ENCODE measurements at places on chromosomes 16 and 17.
A peak's percentile ranks its signal among the peaks of the same experiment; 100 is the strongest.

- DNase-seq: no peak
Observed at GRCh38 chr17:78589885-78590284, 12.7 kb upstream of the DNAH17 start.

GRCh38 chr17:5838661-5839300 lies 231.4 kb upstream of the WSCD1 start:
- DNase-seq: no peak

GRCh38 chr17:40813804-40814203 lies 8.6 kb downstream of the KRT10 start:
- DNase-seq: no peak

DNA sequence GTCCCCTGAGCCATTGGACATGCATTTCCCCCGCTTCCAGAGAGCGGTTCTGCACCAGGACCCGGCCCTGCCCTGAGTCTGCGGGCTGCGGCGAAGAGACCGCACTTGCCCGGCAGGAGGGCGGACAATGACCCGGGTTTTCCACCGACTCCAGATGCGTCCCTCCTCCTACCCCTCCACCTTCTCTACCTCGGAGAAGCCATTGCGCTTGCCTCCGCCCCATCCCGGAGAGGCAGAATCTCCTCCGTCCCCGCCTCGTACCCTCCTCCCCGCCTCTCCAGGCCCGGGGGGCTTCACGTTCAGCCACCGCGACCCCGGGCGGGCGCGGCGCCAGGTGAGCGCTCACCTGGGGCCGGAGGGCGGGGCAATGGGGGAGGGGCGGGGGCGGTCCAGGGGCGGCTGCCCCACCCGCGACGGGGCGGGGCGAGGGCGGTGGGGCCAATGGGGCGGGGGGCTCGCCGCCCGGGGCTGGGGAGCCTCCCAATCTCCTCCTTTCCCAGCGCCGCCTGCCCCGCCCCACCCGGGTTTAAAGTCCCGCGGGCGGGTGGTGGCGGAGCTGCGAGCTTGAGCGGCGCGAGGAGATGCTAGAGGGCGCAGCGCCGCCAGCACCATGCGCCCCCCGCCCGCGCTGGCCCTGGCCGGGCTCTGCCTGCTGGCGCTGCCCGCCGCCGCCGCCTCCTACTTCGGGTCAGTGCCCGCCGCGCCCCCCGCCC lies at the start of gene WNT9B:
WNT9B (plus strand) TSS at position 555 of the 713 bp plus-strand sequence; CDS start at position 611, 56 bp downstream.
- DNase-seq: no peak

DNA sequence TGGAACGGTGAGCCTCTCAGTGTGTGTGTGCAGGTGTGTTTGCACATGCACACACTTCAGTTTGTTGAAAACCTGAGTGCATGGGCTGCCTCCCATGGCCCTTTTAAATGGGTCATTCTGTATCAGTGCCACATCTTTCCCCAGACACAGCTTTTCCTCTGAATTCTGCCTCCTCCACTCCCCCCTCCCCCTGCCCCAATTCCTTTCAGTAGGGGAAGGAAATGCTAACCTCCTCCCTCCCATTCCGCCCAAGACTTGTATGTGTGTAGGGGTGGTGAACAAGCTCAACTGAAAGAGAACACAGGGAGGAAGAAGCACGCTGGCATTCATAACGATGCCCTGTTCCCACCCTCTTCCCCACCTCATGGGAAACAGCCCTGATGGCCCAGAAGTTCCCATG lies 34.3 kb downstream of the C17orf75 start:
- DNase-seq: no peak

GRCh38 chr16:3021449-3022207 lies 1.5 kb downstream of the TNFRSF12A start:
- DNase-seq: peak; percentile 73

- no peak for DNase-seq
Observed at GRCh38 chr17:60545465-60546191, 19.6 kb upstream of the APPBP2 start.

DNA sequence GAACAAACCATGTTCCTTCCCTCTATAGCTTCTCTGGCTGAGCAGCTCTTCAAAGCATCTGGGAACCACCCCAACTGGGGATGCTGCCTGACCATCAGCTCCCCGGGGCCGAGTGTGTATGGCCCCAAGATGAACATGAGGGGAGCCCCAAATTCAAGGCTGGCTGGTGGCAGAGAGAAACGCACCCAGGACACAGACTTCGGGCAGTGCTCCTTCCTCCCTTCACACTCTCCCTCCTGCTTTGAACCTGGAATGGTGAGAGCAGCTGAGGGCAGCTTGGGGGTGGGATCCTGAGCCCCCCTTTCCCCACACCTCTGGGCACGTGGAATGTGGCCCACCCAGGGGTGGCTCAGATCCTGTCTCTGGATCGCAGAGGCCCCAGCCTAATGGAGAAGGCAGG lies 17.2 kb downstream of the TLE7 start:
- DNase-seq: no peak

- DNase-seq: no peak
Observed at GRCh38 chr16:31335431-31335830, 19.5 kb upstream of the ITGAX start.

GRCh38 chr17:72556944-72557826 lies 436.4 kb downstream of the SOX9 start:
- DNase-seq: peak; percentile 13

DNA sequence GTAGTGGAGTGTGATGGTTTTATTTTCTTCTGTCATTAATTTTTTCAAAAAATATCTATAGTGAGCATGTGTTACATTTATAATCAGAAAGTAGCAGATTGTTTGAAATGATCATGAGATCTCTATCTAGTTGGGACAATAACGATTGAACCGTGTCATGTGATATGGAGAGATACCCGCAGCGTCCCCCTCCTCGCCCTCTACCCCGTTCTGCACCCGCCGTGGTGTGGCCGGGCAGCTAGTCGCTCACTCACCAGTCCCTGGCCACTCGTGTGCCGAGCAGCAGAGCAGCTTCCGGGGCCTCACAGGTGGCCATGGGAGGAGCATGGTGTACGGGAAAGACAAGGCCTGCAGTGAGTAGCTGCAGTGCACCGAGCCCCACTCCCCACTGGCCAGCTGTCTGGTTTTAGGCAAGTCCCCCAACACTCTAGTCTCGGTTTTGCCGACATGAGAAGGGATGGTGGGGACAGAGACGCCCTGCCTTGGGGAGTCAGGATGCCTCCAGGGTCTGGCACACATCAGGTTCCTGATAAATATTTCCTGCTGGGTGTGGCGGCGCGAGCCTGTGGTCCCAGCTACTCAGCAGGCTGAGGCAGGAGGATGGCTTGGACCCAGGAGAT lies 15.3 kb downstream of the MLYCD start:
- no peak for DNase-seq

GRCh38 chr17:6303664-6304063 lies 131.3 kb downstream of the AIPL1 start:
- no peak for DNase-seq

- DNase-seq: no peak
Observed at GRCh38 chr16:83171396-83171795, 544.6 kb downstream of the CDH13 start.

DNA sequence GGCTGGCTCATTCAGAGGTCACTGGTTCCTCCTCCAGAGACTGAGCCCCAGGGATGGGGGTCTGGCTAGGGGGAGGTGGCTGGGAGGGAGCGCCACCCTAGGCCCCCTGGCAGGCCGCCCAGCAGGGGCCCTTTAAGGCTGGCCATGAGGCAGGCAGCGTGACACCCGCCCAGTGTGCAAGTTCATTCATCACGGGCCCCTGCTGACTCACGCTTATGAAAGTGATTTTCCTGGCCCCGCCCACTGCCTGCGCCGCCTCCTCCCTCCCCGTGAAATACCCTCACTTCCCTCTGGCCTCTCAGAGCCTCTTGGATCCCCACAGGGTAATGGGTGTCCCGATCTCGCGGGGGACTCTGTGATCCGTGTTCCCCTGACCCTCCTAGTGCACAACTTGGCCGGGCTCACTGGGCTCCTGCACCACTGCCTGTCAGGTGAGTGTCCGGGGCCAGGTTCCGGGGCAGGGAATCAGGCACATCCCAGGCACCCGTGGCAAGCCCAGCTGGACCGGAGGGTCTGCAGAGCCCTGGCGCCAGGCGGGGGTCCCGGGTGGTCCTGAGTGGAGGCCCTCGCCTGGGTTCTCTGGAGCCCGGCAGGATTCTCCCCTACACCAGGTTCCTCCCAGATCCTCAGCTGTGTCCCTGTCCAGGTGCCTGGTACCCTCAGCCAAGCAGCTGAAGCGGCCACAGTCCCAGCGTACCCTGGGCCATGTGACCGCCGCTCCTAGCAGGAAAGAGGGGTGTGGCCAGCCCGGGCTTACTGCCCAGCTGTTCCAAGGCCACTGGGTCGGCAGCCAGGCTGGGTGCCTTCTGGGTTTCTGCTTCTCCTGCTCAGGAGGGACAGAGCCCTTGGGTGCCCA lies at the start of gene OSGIN1:
OSGIN1 (plus strand) TSS at position 301 of the 856 bp plus-strand sequence. CDS start 4,432 bp downstream, outside the sequence.
- DNase-seq: peak; percentile 36

GRCh38 chr16:17408955-17409441 lies 61.8 kb downstream of the XYLT1 start:
- DNase-seq: no peak

DNA sequence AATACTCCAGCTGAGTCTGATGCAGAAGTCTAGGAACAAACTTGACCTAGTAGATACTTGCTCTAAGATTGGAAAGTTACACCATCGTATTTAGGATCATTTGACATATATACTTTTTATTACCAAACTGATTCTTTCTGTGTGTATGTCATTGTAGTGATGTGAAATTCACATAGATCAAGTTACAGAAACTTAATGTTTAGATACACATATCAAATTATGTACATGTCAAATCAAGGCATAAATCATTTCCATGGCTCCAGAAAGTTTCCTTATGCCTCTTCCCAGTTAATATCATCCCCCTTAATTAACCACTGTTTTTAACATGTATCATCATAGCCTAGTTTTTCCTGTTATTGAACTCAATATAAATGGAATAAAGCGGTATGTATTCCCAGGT lies 292.0 kb upstream of the CDH11 start:
- no peak for DNase-seq

DNA sequence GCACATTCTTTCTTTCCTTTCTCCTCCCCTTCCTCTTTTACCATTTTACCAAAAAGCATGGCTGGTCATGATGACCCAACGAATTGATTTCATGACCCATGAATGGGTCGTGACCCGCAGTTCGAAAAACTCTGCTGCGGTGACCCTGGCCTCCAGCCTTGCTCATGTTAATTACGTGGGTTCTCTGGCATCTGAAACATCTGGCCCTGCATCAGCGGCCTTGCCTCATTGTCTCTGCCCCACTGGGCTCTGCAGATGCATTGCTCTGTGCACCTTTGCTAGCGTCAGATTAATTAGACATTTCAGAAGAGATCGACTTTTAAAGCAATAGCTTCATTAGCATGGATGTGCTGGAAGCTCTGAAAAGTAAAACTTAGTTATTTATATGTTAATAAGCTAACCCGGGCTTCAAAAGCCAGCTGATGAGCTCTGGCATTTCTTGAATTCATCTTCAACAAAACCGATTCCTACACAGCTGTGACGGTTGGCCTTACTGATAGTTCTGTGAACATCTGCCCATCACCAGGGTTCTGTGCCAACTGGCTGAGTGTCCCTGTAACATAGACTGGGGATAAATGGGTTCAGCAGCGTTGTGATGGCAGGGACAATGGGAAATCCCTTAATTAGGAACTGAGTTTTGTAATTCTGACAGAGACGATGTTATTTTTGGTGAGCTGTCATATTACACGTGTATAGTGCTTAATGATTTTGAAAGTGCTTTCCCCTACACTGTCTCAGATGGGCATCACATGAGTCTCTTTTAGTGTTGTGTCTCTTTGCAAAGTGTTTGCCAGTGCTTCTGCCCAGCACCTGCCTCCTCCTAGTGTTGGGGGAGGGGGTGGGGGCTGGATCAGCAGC lies 225.9 kb upstream of the EEF2KMT start:
- no peak for DNase-seq

GRCh38 chr16:10791048-10791447 lies 27.5 kb downstream of the TVP23A start:
- no peak for DNase-seq

DNA sequence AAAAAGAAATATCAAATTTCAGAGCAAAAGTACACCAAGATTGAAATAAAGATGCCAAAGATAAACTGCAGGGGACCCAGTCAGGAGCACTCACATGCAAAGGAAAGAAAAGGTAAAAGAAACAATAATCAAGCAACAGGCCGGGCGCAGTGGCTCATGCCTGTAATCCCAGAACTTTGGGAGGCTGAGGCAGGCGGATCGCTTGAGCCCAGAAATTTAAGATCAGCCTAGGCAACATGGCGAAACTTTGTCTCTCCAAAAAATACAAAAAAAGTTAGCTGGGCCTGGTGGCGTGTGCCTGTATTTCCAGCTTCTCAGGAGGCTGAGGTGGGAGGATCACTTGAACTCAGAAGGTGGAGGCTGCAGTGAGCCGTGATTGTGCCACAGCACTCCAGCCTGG lies 107.6 kb upstream of the SMURF2 start:
- DNase-seq: no peak

GRCh38 chr17:75679706-75680211 lies 12.6 kb downstream of the SAP30BP start:
- DNase-seq: no peak

DNA sequence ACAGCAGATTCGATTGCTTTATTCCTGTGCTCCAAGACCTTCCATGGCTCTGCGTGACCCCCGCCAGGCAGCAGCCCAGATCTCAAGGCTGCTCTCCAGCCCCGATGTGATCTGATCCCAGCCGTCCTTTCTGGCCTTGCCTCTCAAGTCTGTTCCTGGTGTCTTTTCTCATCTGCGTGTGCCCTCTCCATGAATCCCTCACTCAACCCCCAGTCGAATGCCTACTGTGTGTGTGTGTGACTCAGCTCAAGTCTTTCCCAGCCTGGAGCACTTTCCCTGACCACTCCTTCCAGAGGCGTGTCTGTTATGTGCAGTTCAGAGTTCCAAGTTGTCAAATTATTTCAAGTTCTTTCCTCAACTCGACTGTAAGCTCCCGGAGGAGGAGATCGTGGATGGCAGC lies 64.0 kb downstream of the MRM1 start:
- DNase-seq: no peak

- no peak for DNase-seq
Observed at GRCh38 chr16:24430954-24431760, 108.2 kb upstream of the RBBP6 start.

- DNase-seq: no peak
Observed at GRCh38 chr17:29205047-29205446, 24.8 kb upstream of the MYO18A start.

- no peak for DNase-seq
Observed at GRCh38 chr16:68252383-68252782, 7.2 kb downstream of the PLA2G15 start.

- no peak for DNase-seq
Observed at GRCh38 chr17:7840441-7840840, 6.4 kb downstream of the KDM6B start.

GRCh38 chr16:13377143-13377542 lies 475.7 kb downstream of the SHISA9 start:
- no peak for DNase-seq

DNA sequence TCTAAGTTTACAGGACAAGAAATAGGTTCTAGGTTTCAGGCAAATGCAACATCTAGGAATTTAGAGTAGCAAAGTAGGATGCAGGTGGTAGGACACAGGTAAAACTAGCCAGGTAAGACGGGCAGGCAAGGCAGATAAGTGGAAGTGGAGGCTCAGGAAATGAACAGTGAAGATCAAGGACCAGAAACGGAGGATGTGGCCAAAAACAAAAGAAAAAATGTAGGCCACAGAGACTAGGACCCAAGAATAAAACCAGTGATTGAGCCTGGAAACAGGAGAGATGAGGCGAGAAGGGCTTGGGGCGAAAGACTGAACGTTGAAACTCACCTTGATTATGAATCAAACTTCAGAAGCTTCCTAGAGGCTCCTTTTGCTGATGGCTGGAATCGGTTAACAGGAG lies 24.0 kb downstream of the CPSF4L start:
- no peak for DNase-seq

All from activated CD8-positive, alpha-beta memory T cell treated with anti-CD3 and anti-CD28 coated beads for 4 hours (primary cell).